ENCODE measurements at places on chromosomes 16 and 17.

DNA sequence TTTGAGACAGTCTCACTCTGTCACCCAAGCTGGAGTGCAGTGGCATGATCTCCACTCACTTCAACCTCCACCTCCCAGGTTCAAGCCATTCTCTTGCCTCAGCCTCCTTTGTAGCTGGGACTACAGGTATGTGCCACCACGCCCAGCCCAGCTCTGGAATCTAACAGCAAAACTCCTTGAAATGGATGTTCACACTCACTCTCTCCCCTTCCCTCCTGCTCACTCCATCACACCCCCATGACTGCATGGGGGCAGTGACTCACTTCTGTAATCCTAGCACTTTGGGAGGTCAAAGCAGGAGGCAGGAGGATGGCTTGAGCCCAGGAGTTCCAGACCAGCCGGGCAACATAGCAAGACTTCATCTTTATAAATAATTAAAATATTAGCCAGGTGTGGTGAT is 11.1 kb upstream of the TFAP4 start:
- no peak for DNase-seq

GRCh38 chr17:66228887-66229782 is at the start of gene APOH:
Gene APOH (minus strand): TSS chr17:66229415. CDS start chr17:66229379, 36 bp downstream.
- DNase-seq: no peak

GRCh38 chr16:4364196-4365013 is 7.2 kb upstream of the VASN start:
- no peak for DNase-seq

DNA sequence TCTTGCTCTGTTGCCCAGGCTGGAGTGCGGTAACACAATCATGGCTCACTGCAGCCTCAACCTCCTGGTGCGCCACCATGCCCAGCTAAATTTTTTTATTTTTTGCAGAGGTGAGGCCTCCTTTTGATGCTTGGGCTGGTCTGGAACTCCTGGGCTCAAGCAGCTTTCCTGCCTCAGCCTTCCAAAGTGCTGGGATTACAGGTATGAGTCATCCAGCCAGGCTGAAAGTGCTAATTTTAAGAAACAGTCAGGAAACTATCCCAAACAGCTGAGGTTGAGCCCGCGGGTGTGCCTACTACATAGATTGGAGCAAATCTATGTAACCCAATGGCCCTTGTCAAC is 738 bp upstream of the XPO6 start:
- DNase-seq: no peak

DNA sequence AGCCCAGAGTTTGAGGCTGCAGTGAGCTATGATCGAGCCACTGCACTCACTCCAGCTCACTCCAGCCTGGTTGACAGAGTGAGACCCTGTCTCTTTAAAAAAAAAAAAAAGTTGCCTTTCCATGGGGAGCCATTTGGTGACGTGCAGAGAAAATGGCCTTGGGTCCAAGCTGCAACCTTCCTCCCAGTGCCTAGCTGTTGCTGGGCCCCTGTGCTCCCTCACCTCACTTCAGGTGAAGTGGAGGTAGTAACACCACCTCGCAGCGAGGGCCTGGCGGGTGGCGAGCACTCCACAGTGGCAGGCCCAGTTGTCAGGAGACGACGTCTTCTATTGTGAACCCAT is 17.4 kb downstream of the SYT17 start:
- DNase-seq: no peak
